ENCODE measurements at places on chromosomes 6 and 20.
A peak's percentile ranks its signal among the peaks of the same experiment; 100 is the strongest.

- no peak for DNase-seq
Observed at GRCh38 chr6:152268846-152269442, 368.2 kb downstream of the SYNE1 start.

DNA sequence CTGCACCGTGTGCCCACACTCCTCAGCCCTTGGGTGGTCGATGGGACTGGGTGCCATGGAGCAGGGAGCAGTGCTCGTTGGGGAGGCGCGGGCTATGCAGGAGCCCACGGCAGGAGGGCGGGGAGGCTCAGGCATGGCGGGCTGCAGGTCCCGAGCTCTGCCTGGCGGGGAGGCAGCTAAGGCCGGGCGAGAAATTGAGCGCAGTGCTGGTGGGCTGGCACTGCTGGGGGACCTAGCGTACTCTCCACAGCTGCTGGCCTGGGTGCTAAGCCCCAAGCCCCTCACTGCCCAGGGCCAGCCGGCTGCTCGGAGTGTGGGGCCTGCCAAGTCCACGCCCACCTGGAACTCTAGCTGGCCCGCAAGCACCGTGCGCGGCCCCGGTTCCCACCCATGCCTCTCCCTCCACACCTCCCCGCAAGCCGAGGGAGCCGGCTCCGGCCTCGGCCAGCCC lies 55.9 kb upstream of the ECI2 start:
- DNase-seq = no peak

DNA sequence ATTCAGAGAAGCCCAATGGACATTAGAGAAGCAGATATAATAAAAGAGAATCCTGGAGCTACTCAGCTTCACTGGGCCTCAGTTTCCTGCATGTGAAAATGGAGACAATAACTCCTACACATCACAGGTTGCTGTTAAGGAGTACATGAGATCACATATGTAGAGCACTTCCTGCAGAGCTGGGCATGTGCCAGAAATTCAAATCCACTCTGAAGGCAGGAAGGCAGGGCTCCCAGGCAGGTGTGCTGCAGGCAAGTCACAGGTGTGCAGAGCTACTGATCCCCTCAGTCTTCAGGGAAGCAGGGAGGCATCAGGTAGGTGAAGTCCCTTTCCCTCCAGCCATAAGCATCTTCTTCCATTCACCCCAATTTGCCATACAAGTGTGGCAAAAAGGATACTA lies 48.0 kb downstream of the DST start:
- no peak for DNase-seq

- no peak for DNase-seq
Observed at GRCh38 chr6:113907102-113907815, 50.1 kb downstream of the MARCKS start.

GRCh38 chr20:878511-879307 lies 37.4 kb downstream of the ANGPT4 start:
- no peak for DNase-seq

- no peak for DNase-seq
Observed at GRCh38 chr20:46203510-46203837, 85.4 kb downstream of the CD40 start.

- no peak for DNase-seq
Observed at GRCh38 chr20:50928469-50928868, 2.8 kb downstream of the ADNP start.

DNA sequence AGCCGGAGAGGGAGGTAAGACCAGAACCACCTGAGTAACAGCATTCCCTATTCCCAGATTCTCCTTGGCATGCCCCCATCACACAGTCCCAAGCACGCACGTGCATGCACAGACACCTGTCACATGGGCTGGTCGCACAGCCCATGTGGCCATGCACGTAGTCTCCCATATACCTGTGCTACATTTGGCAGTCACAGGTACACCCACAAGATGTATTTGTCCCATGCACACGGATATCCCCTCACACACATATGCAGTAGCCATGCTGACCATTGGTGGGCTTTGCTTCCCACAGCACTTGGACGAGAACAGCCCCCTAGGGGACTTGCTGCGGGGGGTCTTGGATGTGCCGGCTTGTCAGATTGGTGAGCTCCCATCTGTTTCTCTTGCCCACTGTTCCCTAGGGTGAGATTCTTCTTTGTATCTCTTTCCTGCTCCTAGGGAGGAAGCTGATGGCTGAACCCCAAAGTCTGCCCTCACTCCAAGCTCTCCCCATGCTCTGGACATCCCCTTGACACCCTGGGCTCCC lies 31.9 kb downstream of the PLCG1 start:
- DNase-seq = no peak

DNA sequence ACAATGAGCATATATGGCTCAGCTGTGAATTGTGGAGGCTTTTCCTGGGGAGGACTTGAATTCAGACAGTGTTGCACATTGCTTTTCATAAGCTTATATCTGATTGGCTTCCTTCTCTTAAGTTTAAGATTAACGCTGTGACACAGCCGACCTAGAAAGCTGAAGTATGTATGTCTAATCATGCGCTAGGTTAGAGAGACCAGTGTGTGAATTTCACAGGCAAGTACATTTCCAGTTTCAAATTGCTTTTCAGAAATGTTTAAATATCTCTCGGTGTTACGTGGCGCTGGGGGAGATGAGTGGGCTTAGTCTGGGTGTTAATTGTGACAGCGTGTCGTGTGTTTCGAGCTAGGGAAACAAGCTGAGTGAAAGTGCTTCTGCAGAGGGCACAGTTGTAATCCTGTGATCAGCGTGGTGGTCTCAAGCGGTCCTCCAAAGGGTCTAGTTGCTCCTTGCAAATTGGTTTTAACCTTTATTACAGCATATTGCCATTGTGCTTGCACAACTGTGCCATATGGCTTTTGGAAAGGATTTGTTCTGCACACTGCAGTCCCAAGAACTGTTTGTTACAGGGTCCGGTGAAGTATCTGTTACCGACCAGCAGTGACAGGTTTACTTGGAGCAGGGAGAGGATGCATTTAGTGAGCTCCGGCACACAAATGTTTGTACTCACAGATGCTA lies 166.6 kb downstream of the SASH1 start:
- DNase-seq = no peak

GRCh38 chr20:54064939-54065338 lies 5.5 kb downstream of the BCAS1 start:
- no peak for DNase-seq

DNA sequence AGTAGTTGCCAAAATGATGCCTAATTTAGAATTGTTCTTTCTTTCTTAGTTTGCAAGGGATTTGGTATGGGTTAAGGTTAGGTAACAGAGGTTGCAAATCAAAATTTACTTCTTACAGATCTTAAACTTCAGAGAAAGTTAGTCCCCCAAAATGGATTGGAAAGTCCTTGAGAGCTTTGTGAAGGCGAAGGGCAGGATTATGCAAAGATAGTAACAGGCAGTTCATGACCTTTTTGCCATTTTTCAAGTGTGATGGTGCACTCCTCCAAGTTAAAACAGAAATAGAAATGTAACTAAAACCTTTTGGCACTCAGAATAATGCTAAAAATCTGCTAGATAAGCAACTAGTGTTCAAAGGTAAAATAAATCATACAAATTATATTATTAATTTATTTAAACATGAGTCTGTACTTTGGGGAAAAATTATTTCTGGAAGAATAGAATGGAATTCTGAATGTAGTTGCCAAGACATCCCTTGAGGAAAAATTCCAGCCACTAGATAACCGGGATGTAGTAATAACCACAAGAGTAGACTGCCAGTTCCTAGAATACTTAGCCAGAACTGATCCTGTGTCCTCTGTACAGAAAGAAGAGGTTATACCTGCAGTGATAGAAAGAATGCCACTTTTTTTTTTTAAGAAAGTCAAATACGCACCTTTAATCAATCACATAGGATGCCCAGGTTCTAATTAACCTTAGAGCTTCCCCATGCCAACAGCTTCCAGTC lies 31.8 kb upstream of the DAAM2 start:
- DNase-seq = no peak

GRCh38 chr6:8825726-8826125 lies 390.4 kb upstream of the SLC35B3 start:
- no peak for DNase-seq

DNA sequence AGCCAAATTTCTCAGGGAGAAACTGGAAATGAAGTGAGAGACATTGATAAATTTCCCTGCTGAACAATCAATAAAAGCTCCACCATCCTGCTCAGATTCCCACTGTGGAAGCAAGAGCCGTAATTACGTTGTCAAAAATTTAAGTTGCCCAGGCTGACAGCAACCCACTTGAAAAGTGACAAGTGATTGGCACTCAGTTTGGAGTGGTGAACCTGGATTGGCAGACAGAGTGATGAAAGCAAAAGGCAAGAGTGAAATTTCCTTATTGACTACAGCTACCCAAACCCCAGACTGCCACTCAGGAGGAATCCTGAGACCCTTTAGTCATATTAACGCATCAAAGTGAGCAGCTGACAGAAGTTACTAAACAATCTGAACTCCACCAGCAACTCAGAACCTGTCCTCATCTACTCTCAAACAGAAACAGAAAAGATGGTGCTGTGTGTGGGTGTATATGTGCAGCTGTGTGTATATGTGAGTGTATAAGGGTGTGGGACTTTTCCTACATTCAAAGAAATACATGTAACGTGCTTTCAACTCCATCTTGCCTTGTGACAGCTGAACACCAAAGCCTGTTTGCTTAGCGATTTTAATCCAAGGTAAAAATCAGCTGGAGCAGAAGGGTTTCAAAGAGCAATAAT lies 157.4 kb downstream of the PKHD1 start:
- DNase-seq = no peak

GRCh38 chr6:34538581-34538980 lies 17.5 kb downstream of the SPDEF start:
- DNase-seq = no peak

- DNase-seq = no peak
Observed at GRCh38 chr6:163866192-163866591, 451.7 kb downstream of the QKI start.

DNA sequence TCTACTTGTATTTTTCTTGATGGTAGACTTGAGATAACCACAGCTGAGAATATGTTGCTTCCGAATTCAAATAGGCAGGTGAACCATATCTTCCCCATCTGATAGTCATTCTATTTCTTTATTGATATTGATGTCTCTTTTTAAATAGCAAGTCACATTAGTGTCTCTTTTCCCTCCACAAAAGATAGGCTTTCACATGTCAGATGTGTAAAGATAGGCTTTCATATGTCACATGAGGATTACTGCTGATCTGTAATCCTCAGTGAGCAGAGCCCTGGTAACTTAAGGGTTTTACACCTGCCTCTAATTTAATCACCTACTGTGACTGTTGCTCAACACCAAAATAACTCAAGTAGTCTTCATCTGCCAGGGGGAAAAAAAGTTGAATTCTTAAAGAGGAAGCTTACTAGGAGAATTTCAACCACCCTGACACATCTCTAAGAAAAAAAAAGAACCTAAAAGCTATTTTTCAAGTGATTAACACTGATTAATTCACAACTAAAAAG lies 45.3 kb upstream of the TRDN start:
- DNase-seq = no peak

DNA sequence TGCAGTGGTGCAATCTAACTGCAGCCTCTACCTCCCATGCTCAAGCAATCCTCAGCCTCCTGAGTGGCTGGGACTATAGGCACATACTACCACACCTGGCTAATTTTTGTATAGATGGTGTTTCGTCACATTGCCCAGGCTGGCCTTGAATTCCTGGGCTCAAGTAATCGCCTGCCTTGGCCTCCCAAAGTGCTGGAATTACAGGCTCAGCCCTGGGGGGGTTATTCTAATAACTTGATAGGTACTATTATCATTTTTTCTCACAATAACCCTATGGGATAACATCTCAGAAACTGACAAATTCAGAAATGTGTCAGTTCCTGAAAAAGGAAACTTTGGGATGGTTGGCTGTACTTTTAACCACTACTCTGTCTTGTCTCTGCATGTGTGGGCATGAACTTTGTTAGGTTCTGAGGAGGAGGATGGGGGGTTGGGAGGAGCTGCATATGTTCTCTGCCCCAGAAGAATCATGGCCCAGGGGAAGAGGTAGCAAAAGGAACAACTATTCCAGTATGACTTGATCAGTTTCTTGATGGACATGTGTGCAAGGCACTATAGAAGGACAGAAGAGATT lies 169.9 kb downstream of the CARMIL1 start:
- DNase-seq = no peak

DNA sequence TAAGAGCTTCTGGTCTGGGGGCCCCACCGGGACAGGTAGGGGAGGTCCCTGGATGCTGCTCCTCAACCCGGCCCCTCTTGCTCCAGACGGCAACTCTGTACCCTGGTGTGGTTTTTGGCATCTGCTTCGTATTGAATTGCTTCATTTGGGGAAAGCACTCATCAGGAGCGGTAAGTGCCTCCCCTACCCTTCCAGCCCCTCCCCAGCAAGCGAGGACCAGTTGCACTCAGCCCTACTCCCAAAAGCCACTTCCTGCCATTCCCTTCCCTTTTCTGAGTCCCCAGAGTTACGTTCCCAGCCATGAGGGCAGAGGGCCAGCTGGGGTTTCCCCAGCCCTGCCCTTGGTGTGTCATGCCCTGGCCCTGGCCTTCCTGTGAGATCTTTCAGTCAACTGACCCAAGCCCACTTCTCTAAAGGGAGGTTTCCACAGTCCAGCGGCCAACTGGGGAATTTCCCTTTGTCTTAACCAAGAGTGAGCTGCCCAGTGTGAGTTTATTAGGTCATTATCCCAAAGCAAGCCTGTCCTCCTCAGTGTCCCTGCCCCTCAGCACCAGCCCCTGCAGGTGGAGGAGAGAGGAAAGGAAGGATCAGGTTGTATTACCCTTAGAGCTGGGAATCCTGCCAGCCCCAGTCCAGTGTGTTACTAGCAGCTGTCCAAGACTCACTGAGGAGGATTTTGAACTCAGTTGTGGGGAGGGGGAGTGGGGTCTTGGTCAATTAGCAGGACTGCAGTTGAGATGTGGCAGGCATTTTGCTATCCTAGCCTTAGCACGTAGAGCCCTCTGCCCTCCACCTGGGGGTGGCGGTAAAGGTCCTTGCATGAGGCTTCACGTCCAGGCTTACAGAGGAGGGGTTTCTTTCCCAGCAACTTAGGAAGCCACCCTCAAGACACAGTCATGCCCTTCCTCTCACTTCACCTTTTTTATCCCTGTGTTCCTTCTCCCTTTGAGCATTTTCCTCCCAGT lies 45.8 kb downstream of the TM9SF4 start:
- DNase-seq = peak; percentile 7

DNA sequence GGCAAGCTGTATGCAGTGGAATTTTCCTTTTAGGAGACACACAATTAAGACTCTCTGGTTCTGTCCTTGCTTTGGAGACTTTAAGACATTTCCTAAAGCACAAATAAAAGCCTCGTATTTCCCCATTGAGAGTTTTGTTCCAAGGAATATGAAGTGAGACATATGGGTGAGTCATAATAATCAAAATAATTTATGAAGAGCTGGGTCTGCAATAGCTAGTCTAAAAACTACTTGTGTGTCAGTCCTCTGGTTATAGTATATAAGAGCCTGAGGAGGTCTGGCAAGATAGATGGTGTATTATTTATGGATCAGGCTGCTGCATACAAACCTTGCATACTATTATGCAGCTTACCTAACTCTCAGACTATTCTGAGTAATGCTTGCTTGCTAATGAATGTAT lies 142.6 kb downstream of the ADGRG6 start:
- DNase-seq = no peak

GRCh38 chr6:47247227-47247797 lies 62.4 kb downstream of the TNFRSF21 start:
- no peak for DNase-seq

DNA sequence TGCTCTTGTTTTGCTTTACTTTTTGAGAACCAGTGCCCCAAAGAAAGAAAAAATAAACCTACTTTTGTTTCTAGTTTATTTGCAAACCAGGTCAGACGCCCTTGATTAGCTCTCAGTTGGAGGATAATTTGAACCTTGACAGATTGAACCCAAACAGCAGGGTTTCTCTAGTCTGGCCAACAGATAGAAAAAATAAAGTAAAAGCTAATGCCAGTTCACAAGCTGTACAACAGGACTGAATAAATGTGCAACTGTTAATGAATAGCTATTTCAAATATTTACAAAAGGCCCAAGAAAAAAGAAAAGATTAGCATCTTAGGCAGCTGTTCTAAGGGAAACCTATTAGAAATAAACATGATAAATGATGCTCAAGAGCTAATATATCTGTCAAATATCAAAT lies 331.8 kb downstream of the CDKAL1 start:
- no peak for DNase-seq

Measured in activated CD4-positive, alpha-beta T cell treated with anti-CD3 and anti-CD28 coated beads, Interleukin-2, amount 50 U/mL, for 4 hours (primary cell).